ENCODE measurements at places on chromosomes 13 and 19.

DNA sequence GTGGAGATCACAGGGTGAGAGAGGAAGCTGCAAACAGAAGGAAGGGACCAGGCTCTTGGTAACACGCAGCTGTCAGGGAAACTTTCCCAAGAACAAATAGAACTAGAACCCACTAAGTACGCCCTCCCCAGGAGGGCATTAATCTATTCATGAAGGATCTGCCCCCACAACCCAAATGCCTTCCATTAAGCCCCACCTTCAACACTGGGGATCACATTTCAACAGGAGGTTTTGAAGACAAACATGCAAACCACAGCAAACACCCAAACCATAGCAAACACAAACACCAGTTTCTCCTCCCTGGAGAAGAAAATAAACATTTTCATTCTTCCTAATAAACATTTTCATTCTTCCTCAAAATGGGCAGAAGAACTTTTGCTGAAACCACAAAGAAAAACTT is 329.6 kb downstream of the EFNB2 start:
- no peak for DNase-seq

- no peak for DNase-seq
These were observed 1899.5 kb downstream of the OLFM4 start for GRCh38 chr13:54928071-54928470.

DNA sequence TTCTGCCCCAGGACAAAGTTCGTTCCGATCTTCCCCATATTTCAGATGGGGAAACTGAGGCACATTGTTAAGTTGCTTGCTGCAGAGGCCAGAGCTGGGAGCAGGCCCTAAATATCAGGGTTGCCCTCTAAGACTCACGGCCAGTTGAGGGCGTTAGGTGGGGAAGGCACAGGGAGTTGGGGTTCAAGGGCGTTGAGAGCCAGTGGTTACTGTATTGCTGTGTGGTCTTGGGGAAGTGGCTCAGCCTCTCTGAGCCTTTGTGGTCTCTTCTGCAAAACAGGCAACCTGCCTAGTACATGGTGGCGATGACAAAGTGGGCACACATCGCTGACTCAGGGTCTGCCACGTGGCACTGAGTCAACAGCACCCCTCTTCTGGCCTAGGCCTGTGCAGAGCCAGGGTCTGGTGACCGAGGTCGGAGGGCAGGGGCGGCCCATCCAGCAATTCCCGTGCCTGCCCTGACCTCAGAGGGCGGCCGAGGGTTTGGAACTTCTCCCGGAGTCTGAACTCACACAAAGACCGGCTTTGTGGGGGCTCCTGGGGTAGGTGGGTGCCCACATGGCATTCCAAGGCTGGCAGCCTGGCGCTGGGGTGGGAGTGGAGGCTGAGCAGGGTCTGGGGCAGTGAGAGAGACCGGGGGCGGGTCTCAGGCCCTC is 10.2 kb downstream of the TNFAIP8L1 start:
- DNase-seq, result no peak

DNA sequence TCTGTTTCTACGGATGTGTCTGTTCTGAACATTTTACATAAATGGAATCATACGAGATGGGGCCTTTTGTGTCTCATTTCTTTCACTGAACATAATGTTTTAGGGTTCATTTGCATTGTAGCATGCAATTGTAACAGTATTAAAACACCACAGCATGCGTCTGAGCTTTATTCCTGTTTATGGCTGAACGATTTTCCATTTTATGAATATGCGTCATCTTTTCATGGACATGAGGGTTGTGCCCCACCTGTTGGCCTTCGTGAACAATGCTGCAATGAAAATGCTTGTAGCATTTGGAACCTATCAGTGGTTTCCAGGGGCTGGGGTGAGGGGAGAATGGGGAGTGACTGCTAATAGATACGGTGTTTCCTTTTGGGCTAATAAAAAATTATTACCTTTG is 5.1 kb downstream of the OR10H1 start:
- DNase-seq, result peak; percentile 26

GRCh38 chr19:16017138-16017490 is 59.2 kb upstream of the TPM4 start:
- DNase-seq, result no peak
